ENCODE measurements at places on chromosomes 3 and 15.

DNA sequence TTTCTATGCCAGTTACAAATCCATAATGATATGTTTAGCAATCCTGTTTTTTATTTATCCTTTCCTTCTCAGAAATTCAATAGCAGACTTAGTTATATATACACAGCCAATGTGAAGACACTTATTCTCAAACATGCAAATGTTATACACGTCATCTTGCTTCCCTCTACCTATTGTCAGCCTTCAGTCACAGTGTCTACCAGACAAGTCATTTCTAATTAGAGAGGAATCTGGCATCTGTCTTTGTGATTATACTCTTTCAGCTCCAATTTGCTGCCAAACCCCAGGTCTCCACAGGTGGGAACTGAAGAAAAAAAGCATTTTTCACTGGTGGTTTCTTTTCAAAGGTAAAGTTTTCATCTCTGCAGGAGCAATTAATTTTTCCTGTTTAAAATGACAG is 793.1 kb downstream of the AGBL1 start:
- no peak for DNase-seq

- DNase-seq: no peak
Measured at GRCh38 chr3:185701611-185702261, 115.6 kb downstream of the SENP2 start.

DNA sequence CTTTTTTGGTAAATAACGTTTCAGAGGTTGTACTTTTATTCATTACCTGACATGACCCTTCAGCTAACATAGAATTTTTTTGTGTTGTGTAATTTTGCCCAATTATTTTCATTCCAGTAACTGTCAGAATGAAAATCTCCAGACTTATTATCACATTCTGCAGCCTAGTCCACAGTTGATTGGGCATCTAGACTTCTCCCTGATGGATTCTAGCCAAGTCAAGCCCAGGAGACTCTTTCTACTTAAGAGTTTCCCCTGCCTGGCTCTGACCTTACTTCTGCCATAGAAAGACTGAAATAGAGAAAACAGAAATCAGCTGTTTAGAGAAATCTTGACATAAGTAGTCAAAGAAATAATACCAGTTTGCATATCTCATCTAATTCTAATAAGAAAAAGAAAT is 82.9 kb upstream of the CDAN1 start:
- no peak for DNase-seq

- peak; percentile 19 for DNase-seq
Measured at GRCh38 chr3:23203708-23204330, 692 bp downstream of the UBE2E2 start.

DNA sequence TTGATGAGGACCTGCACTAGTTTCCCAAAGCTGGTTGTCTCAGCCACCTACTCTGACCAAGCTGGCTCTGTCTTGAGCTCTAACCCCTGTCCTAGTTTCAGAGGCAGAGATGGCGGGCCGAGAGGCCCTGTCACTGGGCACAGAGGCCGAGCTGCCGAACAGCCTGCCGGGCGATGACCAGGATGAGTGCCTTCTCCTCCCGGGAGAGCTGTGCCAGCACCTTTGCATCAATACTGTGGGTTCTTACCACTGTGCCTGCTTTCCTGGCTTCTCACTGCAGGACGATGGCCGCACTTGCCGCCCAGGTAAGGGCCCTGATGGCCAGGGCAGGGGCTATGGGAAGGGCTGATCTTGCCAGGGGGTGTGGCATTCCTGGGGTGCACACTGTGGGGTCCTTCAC is 69.1 kb downstream of the FBLN2 start:
- DNase-seq: no peak

GRCh38 chr15:60830479-60830878 is 351.5 kb upstream of the ICE2 start:
- no peak for DNase-seq

GRCh38 chr3:2589336-2589969 is 490.8 kb downstream of the CNTN4 start:
- no peak for DNase-seq

DNA sequence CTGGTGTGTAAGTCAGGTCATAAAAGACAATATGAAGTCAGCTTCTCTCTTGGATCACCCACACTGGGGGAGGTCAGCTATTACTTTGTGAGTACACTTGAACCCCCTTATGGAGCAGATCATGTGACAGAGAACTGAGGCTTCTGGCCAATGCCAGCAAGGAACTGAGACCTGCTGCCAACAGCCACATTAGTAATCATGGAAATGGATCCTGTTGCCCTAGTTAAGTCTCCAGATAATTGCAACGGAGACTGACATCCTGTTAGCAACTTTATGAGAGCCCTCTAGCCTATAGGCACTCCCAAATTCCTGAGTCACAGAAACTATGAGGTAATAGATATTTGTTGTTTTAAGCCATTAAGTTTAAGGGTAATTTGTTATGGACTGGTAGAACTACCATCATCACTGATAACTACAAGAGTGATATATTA is 110.4 kb upstream of the GMNC start:
- DNase-seq: no peak

DNA sequence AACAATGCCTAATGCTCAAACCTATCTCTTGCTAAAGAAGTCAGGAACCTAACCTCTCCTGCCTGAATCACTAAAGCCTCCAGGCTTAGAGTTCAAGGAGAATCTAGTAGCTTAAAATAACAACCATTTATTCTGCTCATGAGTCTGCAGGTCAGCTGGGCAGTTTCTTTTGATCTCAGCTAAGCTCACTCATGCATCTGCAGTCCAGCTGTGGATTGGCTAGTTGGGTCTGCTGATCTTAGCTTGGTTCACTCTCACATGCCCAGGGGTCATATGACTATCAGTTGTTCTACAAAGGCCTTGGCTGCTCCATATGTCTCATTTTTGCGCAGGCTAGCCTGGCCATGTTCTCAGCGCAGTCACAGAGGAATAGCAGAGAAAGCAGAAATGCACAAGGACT is 109.2 kb upstream of the STT3B start:
- DNase-seq: no peak

DNA sequence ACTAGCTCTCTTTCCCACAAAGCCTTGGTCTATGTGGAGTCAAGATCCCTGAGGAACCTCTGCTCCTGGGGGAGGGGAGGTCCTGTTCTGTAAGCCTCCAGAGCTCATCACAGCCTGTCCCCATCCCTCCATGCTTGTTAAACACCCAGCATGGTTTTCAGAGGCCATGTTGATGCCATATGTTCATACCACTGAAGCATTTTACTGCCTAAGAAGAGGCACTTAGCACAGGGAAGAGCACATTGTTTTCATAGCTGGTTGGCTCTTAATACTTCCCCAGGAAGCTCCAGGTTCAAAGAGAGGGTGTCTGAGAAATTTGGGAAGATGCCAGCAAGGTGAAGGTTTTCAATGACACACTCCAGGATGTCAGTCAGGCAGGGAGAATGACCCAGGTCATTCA is 25.6 kb downstream of the CPNE4 start:
- DNase-seq: no peak

DNA sequence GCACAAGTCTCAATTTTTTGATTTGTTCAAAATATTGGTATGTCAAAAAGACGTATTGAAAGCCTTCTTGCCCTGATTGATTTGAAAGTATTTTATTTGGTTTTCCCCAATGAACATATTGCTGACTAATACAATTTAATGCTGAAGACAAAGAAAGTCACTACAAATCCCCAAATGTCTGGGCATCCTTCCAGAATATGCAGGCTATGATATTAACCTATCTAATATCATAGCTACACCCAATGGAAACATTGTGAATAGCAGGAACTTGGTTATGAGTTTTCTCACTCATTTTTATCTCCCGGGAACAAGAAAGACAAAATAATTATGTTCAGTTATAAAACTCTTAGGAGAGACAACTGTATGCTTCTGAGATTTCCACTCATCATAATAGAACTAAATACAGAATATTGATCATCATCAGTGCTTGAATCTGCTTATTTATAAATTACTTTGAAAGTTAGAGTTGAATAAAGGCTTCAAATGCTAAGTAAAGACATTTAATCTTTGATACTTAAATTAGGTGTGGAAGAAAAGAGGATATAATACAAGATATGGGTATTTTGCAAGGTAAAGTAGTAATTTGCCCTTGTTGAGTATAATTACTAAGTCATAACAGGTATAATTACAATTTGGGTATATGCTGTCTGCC is 483.9 kb downstream of the RBMS3 start:
- no peak for DNase-seq

GRCh38 chr15:70376031-70376928 is 278.6 kb upstream of the TLE3 start:
- DNase-seq: no peak

DNA sequence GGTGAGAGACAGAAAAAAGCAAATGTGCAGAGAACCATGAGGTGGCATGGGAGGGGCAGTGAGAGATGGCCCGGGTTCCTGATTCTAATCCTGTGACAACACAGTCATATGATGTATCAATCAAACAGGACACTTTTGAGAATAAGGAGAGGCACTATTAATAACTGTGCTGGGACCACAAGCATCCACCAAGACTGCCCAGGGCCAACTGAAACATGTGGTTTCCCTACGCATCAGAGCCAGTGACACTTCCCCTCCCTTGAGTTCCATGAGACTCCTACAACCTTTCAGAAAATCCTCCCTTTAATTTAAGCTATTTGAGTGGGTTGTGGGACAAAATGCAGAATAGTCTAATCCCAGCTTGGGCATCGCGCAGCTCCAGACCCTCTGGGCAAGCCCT is 17.4 kb downstream of the SH3BP5 start:
- no peak for DNase-seq

- DNase-seq: no peak
Measured at GRCh38 chr3:46143951-46144473, 64.1 kb downstream of the CCR1 start.

GRCh38 chr15:68987120-68987519 is 27.4 kb upstream of the NOX5 start:
- DNase-seq: no peak

DNA sequence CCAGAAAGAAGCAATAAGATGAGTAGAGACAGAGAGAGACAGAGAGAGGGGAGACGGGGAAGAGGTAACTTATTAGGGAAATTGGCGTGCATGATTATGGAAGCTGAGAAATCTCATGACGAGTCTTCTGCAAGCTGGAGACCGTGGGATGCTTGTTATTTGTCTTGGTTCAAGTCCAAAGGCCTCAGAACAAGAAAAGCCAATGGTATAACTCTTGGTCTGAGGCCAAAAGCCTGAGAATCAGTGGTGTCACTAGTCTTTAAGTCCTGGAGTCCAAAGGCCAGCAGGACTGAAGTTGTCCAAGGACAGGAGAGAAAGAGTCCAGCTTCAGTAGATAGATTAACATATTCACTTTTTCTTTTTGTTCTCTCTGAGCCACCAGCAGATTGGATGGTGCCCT is 613.6 kb downstream of the CADM2 start:
- DNase-seq: no peak

DNA sequence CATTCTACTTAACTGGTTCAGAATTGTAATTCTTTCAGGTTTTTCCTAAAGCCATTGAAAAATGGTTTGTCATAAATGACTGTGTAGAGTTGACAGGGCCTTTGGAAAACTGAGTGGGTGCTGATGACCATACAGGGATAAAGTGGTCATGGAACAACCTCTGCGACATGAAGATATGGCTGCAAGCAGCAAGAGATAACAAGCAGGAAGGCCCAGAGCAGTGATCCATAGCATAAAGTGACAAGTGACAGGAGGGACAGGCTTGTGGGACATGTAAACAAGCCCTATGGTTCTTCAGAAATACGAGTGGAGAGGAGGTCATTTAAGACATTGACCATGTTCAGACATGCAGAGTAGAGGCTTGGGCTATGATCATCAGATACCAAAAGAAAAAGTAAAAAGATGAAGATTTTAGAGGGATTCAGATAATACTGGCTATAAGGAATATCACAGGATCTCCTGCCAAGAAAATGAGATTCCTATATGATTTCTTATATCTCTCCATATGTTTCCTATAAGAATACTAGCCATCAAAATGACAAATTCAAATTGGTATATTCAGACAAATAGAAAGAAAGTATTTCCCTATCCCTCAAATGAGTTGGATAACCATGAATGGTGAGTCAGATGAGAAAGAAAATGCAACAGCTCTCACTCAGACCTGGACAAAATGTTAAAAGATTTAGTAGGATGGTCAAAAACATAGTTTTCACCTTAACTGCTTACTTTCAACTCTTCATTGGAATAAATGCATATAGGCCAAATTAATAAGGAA is 827.6 kb upstream of the CFAP20DC start:
- no peak for DNase-seq

DNA sequence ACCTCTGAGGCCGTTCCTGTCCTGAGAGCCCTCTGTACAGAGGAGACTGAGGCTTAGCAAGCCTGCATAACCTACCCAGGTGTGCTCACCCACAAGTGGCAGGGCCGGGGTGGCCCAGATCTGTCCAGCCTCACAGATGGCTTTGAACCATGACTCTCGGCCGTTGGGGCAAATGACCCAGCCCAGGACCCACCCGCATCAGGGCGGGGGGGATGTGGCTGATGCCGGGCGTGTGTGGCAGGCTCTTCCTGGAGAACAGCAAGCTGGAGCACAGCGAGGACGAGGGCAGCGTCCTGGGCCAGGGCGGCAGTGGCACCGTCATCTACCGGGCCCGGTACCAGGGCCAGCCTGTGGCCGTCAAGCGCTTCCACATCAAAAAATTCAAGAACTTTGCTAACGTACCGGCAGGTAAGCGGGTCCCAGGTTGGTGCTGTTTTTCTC is 133.5 kb downstream of the LRRK1 start:
- DNase-seq: peak; percentile 37

DNA sequence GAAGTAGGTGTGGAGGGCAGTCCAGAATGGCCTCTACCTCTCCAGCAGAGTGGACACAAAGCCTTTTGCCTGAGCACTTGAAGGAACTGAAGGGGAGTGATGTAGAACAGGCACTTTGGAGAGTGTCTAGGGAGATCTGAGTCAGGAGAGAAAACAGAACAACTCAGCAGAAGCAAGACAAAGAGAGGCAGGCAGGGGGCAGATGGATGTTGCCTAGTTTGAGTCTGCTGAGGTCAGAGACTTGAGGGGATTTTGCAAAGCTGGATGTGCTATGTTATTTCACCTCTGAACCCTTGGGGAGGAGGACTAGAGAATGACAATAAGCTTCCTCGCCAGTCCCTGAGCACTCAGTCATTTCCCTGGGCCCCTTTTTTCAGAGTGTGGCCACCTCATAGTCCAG is 366.4 kb downstream of the EPHB1 start:
- DNase-seq: no peak

GRCh38 chr3:47476330-47476626 is 537 bp upstream of the SCAP start:
- no peak for DNase-seq

GRCh38 chr3:180926526-180926925 is 14.1 kb downstream of the FXR1 start:
- DNase-seq: no peak

GRCh38 chr15:75533945-75534344 is 45.2 kb downstream of the PTPN9 start:
- no peak for DNase-seq

- peak; percentile 22 for DNase-seq
Measured at GRCh38 chr3:194713299-194714136, 27.8 kb downstream of the FAM43A start.

- no peak for DNase-seq
Measured at GRCh38 chr15:67839499-67839928, 331 bp downstream of the RNU6-1 start.
